ENCODE measurements at places on chromosomes 7 and 10. TPM values are rescaled to one million over a fixed set of nuclear protein-coding genes. Genes with fewer than 3 reads are reported as not detected.

The ZNF746 gene
- 15.6 TPM for total RNA-seq

The ELAPOR2 gene
- total RNA-seq = 5.3 TPM

- no peak for ATAC-seq
These were observed 11.2 kb upstream of the JAKMIP3 start for GRCh38 chr10:132054564-132054963.

DNA sequence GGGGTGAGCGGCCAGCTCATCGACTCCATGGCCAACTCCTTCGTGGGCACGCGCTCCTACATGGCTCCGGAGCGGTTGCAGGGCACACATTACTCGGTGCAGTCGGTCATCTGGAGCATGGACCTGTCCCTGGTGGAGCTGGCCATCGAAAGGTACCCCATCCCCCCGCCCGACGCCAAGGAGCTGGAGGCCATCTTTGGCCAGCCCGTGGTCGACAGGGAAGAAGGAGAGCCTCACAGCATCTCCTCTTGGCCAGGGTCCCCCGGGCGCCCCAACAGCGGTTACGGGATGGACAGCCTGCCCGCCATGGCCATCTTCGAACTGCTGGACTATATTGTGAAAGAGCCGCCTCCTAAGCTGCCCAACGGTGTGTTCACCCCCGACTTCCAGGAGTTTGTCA lies 17.4 kb upstream of the TSPAN33 start:
- ATAC-seq = no peak

GRCh38 chr10:102546606-102547320 lies 43.0 kb downstream of the SUFU start:
- no peak for ATAC-seq

- ATAC-seq = no peak
These were observed 114.7 kb upstream of the ADCY1 start for GRCh38 chr7:45459476-45459875.

GRCh38 chr7:139526578-139527544 lies 3.4 kb downstream of the CLEC2L start:
- no peak for ATAC-seq

The IRF5 gene
- 0.61 TPM for total RNA-seq

DNA sequence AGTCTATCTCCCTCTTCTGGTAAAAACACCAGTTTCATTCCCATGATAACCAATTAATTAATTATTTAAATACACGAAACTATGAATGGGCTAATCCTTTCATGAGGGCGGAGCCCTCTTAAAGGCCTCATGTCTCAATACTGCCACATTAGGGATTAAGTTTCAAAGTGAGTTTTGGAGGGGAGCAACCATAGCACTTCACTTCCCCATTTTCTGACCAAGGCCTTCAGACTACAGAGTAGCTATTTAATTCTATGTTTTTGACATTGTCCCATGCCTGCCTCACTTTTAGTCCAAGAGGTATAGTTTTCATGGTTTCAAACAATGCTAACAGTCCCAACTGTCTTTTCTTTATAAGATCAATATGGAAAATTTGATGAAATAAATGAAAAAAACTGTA lies 618.6 kb downstream of the ZWINT start:
- ATAC-seq = no peak

The CYP3A5 gene
- 5.8 TPM for total RNA-seq

DNA sequence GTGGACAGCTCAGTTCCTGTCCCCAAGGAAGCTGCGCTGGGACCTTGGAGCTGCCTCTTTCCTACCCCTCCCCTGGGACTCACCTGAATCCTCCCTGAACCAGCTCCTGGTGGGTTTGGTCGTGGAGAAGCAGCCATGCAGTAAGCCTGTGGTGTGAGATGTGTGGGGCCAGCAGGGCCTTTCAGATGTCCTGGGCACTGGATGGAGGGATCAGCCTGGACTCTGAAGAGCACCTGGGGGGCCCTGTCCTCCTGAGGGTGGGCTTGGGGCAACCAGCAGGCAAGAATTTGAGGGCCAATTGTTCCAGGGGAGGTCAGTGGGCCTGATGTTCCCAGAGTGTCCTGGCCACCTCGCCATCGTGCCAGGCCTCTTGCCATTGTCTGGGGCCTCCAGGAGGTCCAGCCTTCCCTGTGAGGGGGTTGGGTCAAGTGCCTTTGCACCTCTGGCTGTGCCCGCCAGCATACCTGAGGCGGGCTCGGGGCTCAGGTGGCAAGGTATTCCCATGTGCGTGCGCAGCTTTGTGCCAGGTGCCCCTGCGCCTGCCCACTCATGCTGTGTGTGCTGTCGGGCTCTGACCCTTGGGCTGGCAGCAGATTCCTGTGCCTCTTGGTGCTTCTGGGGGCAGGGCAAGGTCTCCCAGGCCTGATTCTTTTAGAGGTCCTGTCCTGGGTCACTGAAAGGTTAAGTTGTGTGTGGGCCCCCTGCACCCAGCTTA lies 7.3 kb downstream of the TRIM8 start:
- ATAC-seq = no peak
